Sigmoid colon (tissue), 7 donors: ENCODE measurements at places on chromosomes 2 and 18. TPM values are rescaled to one million over a fixed set of nuclear protein-coding genes. Genes with fewer than 3 reads are reported as not detected.

- no peak for DNase-seq
These were observed 38.4 kb downstream of the RAD51AP2 start for GRCh38 chr2:17479875-17480274.

DNA sequence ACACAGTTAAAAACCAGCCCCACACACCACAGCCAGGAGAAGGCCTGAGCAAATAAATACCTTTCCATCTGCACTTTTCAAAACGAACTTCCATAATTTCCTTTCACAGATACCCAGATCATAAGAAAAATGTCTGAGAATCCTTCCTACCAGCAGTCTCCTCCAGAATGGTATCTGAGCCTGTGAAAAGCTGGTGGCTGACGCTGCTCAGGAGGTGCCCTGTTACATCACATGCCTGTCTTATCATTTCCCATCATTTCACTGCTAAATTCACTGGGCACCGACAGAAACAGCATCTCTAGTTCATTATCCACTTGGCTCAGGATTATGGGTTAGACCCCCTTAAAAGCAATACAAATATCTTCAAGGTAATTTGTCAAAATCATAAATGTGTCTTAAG, 4.4 kb downstream of the CRACDL start:
- DNase-seq, result no peak

GRCh38 chr2:241139531-241140444, 9.5 kb downstream of the PASK start:
- peak; percentile 32 for DNase-seq

GRCh38 chr2:86518481-86518880, 44.8 kb downstream of the CHMP3 start:
- DNase-seq, result no peak

- peak; percentile 63 for DNase-seq
These were observed 43.4 kb downstream of the ZNF516 start for GRCh38 chr18:76451396-76452331.

DNA sequence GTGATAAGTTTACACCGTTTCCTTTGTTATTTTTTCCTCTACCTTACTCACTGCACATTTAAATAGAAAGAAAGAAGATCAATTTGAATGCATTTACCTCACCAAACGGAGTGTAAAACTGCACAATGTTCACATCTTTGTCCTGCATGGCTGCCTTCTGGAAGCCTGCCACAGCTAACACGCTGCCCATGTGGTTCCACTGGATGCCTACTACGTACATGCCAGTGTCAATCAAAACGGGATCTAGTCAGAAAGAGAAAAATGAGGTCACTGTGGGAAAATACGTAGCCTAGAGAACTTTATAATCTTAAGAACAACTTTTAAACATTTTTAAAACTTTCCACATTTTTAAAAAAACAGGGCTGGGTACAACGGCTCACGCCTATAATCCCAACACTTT, 16.4 kb downstream of the WDR35 start:
- DNase-seq, result no peak

DNA sequence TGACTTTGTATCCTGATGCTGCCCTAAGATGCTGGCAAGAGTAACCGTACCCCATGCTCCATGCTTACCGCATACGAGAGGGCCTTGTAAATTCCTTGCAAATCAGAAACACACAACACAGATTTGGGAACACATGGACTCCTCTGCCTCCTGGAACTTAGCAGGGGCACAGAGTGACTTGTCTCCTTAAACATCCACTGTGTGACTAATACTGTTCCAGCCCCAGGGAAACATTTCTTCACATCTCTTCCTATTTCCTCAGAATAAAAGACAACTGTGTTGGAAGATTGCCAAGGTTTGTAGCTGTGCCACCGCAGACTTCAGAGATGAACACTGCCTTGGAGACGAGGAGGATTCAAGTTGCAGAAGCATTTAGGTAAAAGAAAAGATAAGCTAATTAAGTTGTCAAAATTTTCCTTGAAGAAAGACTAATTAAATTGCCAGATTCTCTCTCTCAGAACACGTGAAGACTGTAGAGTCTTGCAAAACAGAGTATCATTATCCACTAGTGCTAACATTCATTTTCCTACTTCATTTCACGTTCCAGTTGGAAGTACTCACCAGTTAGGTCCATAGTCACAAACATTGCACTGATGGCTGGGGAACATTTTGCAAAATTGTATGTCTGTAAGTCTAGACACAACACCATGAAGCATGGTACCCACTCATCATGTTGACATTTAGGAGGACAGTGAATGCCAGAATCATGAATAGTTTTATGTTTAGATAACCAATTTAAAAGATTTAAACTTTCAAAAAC, 188.8 kb downstream of the TSN start:
- no peak for DNase-seq

DNA sequence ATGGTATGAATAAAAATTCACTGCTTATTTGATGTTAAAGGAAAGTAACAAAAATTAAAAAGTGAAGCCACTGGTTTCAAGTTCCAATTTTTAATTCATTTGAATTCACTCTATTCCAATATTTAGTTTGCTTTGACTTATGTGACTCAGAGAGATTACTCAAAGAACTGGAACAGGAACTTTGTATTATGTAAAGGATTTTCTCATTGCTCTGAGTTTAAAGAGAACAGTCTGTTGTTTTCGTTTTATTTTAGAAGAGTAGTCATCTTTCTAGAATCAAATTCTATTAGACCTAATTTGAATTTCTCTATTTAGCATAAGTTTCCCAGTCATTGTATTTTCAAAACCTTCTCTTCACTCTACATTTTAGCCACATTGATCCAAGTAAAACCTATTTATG, 300.1 kb upstream of the SLC8A1 start:
- no peak for DNase-seq

DNA sequence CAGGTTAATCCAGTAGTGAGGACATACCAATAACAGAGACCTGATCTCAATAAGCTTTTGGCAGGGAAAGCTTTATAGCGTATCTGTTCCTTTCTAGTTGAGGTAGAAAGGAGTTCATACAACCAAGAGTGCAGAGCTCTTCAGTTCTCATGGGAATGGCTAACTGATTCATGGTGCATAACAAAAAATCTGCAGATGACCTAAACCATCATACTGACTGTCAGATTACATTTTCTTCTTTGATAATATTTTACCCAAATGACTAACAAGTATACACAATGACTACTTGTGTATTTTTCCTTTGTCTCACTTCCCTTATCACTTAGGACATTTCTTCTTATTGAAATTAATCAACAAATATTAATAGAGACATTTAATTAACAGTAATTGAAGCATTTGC, 140.0 kb upstream of the SERTAD2 start:
- DNase-seq, result no peak

DNA sequence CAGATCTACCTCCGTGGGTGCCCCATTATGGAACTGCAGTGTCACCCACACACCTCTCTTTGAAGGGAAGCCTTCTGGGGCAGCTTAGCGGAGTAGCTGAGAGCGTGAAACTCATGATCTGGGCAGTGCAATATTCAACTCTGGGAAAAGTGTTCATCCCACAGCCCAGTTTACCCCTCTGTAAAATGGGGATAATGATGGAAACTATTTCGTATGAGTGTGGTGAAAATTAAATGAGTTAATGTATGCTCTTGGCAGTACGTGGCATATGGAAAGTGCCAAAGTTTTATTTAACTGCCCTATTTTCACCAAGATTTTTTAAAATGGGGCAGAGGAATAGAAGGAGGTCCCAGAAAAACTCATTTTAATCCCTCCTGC, 11.5 kb downstream of the EVX2 start:
- DNase-seq, result no peak

ZDBF2 gene
- total RNA-seq, result 14.0 TPM

CD8A gene
- total RNA-seq, result 0.99 TPM
